ENCODE measurements at places on chromosomes 11 and 22. TPM values are rescaled to one million over a fixed set of nuclear protein-coding genes. Genes with fewer than 3 reads are reported as not detected.

- H3K27ac ChIP-seq, result no peak overlapping the region
- no peak overlapping the region for H3K4me3 ChIP-seq
- no peak for DNase-seq
- H3K27me3 ChIP-seq, result no peaks in the 10 kb centered on the region
Measured at GRCh38 chr11:244376-244775, 7.6 kb downstream of the PSMD13 start.

GRCh38 chr11:67271541-67272284 is 5.4 kb downstream of the GRK2 start:
- peak overlapping the region; percentile 100 for H3K27ac ChIP-seq
- H3K4me3 ChIP-seq, result peak overlapping the region; percentile 98
- H3K36me3 ChIP-seq, result peaks cover 68% of the 10 kb centered on the region
- no peaks in the 10 kb centered on the region for H3K27me3 ChIP-seq
- peak; percentile 87 for DNase-seq

- no peaks in the 10 kb centered on the region for H3K36me3 ChIP-seq
- H3K27ac ChIP-seq, result no peak overlapping the region
- peaks cover 4% of the 10 kb centered on the region for H3K27me3 ChIP-seq
- no peak overlapping the region for H3K4me3 ChIP-seq
- H3K4me1 ChIP-seq, result no peaks in the 10 kb centered on the region
- DNase-seq, result no peak
Measured at GRCh38 chr11:116701297-116701801, 71.4 kb downstream of the BUD13 start.

GRCh38 chr11:118045191-118045590 is 31.7 kb upstream of the TMPRSS4 start:
- peak overlapping the region; percentile 91 for H3K27ac ChIP-seq
- no peaks in the 10 kb centered on the region for H3K27me3 ChIP-seq
- peaks cover 82% of the 10 kb centered on the region for H3K4me1 ChIP-seq
- DNase-seq, result peak; percentile 31
- no peaks in the 10 kb centered on the region for H3K36me3 ChIP-seq

DNA sequence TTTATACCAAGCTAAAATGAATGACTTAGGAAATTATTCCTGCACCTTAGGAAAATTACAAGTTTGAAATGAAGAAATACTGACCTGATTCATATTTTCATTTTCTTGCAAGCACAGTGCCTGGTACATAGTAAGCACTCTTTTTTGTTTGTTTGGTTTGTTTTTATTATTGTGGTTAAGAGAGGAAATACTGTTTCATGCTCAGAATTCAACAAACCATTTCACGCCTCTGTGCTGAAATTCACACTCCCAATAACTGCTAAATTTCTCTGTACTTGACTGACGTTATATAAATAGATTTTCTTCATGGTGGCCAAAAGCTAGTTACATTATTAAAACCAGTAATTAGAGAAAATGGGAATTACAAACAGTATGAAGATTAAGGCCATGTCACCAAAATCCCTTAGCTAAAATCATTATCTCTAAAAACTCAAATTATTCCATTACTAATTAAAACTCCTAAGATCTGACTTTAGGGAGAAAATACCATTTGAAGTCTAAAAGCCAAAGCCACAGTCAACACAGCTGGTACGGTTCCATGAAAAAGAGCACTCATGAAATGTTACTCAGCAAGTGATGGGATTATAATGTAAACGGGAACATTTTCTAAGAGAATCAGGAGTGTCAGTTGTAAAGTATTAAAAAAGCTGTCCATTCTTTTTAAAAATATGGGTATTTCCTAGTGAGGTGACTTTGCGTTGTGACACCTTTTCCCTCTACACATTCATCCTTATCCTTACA is 77.8 kb upstream of the DDI1 start:
- H3K4me3 ChIP-seq, result no peak overlapping the region
- H3K4me1 ChIP-seq, result no peaks in the 10 kb centered on the region
- no peaks in the 10 kb centered on the region for H3K27me3 ChIP-seq
- no peak overlapping the region for H3K27ac ChIP-seq
- no peak for DNase-seq

- DNase-seq, result no peak
- H3K27ac ChIP-seq, result no peak overlapping the region
- no peak overlapping the region for H3K4me3 ChIP-seq
- H3K27me3 ChIP-seq, result peaks cover 40% of the 10 kb centered on the region
- H3K4me1 ChIP-seq, result peaks cover 3% of the 10 kb centered on the region
Measured at GRCh38 chr11:8597182-8597581, 3.2 kb upstream of the STK33 start.

DNA sequence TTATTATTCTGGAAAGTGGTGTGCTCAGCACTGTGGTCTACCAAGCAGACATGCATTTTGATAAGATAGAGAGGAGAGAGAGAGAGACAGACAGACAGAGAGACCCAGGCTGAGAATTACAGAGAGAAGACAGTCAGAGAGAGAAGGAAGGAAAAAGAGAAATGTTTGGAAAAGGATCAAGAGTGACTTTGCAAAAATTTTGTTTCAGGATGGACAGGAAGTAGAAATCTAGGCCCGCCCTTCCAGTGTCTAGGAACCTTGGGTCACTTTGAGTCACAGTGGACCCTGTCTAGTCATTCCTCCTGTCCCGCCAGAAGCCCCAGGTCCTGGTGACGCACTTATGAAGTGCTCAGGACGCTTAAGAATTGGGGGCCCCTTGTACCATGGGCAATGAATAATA is 166.7 kb downstream of the ST3GAL4 start:
- H3K36me3 ChIP-seq, result no peaks in the 10 kb centered on the region
- no peaks in the 10 kb centered on the region for H3K4me1 ChIP-seq
- H3K27ac ChIP-seq, result no peak overlapping the region
- no peak for DNase-seq
- peaks cover 4% of the 10 kb centered on the region for H3K27me3 ChIP-seq

GRCh38 chr11:34394771-34395300 is 37.0 kb upstream of the ABTB2 start:
- H3K36me3 ChIP-seq, result peaks cover 14% of the 10 kb centered on the region
- no peaks in the 10 kb centered on the region for H3K4me1 ChIP-seq
- H3K4me3 ChIP-seq, result no peak overlapping the region
- H3K27me3 ChIP-seq, result peaks cover 45% of the 10 kb centered on the region
- no peak for DNase-seq
- no peak overlapping the region for H3K27ac ChIP-seq

- peak; percentile 89 for DNase-seq
- H3K27ac ChIP-seq, result peak overlapping the region; percentile 99
- peaks cover 73% of the 10 kb centered on the region for H3K36me3 ChIP-seq
- H3K4me3 ChIP-seq, result peak overlapping the region; percentile 75
- H3K27me3 ChIP-seq, result no peaks in the 10 kb centered on the region
Measured at GRCh38 chr11:61023086-61023965, 51.8 kb downstream of the CD6 start.

DNA sequence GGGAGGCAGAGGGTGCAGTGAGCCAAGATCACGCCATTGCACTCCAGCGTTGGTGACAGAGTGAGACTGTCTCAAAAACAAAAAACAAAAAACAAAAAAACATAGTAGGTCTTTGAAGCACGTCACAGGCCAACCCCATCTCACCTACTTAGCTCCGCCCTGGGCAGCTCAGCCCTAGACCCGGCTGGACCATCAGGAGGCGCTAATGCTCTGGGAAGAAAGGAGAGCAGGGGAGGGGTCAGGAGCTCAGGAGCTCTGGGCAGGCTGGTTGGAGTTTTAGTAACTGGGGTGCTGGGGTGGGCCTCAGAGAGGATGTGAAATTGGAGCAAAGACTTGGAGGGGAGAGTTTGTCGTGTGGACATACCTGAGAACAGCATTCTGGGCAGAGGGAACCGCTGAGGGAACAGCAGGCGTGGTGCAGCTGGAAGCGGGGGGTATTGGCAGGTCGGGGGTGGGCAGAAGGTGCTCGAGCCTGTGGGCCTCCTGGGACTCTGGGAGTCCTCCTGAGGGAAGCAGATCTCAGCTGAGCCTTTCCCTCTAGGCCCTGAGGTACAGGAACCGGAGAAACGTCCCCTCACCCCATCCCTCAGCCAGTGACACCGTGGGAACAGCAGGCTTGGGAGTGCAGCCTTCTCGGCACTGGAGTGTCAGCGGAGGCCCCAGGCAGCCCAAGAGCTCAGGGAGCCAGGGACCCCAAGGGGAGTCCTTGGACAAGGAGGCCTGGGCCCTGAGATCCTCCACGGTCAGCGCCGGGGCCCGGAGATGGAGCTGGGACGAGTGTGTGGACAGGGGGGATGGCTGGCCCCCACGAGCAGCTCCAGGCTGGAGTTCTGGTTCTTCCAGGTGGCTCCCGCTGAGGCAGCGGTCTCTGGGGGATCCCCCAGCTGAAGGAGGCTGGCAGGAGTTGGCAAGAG is 2.2 kb upstream of the RPS6KA4 start:
- H3K4me1 ChIP-seq, result peaks cover 32% of the 10 kb centered on the region
- no peaks in the 10 kb centered on the region for H3K27me3 ChIP-seq
- peak; percentile 71 for DNase-seq
- peaks cover 10% of the 10 kb centered on the region for H3K36me3 ChIP-seq
- peak overlapping the region; percentile 56 for H3K27ac ChIP-seq
- H3K4me3 ChIP-seq, result peak overlapping the region; percentile 4

DNA sequence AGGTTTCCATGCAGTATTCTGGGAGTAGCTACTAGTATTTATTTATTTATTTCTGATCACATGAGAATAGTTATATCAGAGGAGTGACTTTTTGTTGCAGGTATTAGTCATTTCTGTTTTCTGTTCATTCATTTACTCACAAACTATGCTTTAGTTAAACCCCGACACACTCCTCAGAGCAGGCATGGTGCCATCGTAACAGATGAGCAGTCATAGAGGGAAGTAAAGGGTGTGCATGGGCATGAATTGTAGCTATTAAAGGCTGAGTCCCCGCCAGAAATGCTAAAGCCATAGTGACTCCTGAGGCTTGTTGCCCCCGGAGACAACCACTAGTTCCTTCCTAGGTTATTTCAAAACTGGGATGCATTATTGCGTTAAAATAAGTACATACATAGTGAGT is 10.6 kb downstream of the JHY start:
- DNase-seq, result no peak
- H3K4me3 ChIP-seq, result no peak overlapping the region
- no peak overlapping the region for H3K27ac ChIP-seq
- no peaks in the 10 kb centered on the region for H3K4me1 ChIP-seq
- H3K36me3 ChIP-seq, result no peaks in the 10 kb centered on the region

- H3K27ac ChIP-seq, result no peak overlapping the region
- H3K36me3 ChIP-seq, result peaks cover 3% of the 10 kb centered on the region
- no peaks in the 10 kb centered on the region for H3K27me3 ChIP-seq
- peak; percentile 67 for DNase-seq
- no peak overlapping the region for H3K4me3 ChIP-seq
Measured at GRCh38 chr11:95487391-95487790, 256.4 kb upstream of the SESN3 start.

DNA sequence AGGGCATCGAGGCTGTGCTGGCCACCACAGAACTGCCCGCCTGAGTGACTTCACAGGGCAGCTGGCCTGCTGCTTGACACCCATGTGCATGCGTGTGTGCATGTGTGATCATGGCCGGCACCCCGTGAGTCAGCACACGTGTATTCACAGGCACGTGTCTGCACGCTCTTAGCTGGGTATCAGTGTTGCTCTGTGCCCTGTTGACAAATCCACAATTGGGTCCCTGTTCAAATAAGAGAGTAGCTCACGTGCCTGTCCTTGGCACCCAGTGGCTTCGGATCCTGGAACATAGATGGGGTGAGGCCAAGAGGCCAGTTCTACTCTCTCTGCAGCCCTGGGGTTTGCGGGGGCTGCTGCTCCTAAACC is 14.0 kb downstream of the B3GAT1 start:
- H3K27me3 ChIP-seq, result peaks cover 12% of the 10 kb centered on the region
- no peaks in the 10 kb centered on the region for H3K36me3 ChIP-seq
- DNase-seq, result no peak
- H3K27ac ChIP-seq, result no peak overlapping the region

DNA sequence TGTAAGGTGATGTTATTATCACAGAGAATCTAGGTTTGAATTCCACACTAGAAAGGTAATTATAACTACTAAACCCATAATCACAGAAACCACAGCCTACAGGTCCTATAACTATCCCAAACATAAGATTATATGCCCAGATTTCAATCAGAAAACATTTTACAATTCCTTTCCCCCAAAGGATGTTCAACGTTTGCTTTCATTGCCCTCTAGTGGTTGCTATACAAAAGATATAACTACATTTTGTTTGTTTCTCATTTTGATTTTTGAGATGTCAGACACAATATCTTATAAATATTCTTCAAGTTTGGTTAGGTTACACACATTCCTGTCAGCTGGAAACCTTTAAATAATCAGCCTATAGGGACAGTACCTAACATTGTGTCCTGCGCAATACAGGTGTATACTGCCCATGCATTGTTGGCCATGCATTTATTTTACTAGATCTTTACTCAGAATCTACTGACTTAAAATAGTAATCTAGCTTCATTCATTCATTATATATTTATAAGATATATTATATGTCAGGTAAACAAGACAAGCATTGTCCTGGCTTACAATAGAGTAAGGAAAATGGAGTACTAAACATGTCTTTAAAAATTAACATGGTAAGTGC is 530.5 kb upstream of the CCDC90B start:
- no peak for DNase-seq
- H3K4me3 ChIP-seq, result no peak overlapping the region
- H3K27me3 ChIP-seq, result peaks cover 2% of the 10 kb centered on the region
- H3K36me3 ChIP-seq, result no peaks in the 10 kb centered on the region
- no peaks in the 10 kb centered on the region for H3K4me1 ChIP-seq

- H3K27ac ChIP-seq, result no peak overlapping the region
- no peak for DNase-seq
- H3K36me3 ChIP-seq, result no peaks in the 10 kb centered on the region
- no peak overlapping the region for H3K4me3 ChIP-seq
- H3K27me3 ChIP-seq, result peaks cover 44% of the 10 kb centered on the region
Measured at GRCh38 chr11:8867931-8868631, 42.9 kb upstream of the AKIP1 start.

GRCh38 chr11:31964181-31964580 is 126.7 kb upstream of the RCN1 start:
- H3K27me3 ChIP-seq, result no peaks in the 10 kb centered on the region
- no peaks in the 10 kb centered on the region for H3K4me1 ChIP-seq
- no peak overlapping the region for H3K4me3 ChIP-seq
- no peak for DNase-seq
- no peaks in the 10 kb centered on the region for H3K36me3 ChIP-seq

- DNase-seq, result no peak
- peaks cover 13% of the 10 kb centered on the region for H3K27me3 ChIP-seq
- no peak overlapping the region for H3K27ac ChIP-seq
Measured at GRCh38 chr22:33022231-33022630, 36.0 kb downstream of the SYN3 start.

The CCDC81 gene
- total RNA-seq, result 0.90 TPM

The FOLR1 gene
- total RNA-seq, result not detected

The APOA1 gene
- not detected for total RNA-seq

The PRG3 gene
- total RNA-seq, result not detected

The MUC6 gene
- not detected for total RNA-seq

The TNNI2 gene
- total RNA-seq, result not detected

The PKDREJ gene
- not detected for total RNA-seq

The KIAA1671 gene
- 6.5 TPM for total RNA-seq

The OR51E1 gene
- total RNA-seq, result not detected

The MS4A6A gene
- total RNA-seq, result not detected

The TBX10 gene
- total RNA-seq, result not detected

The NXPE2 gene
- total RNA-seq, result not detected
